Activated CD4-positive, CD25-positive, alpha-beta regulatory T cell treated with anti-CD3 and anti-CD28 coated beads, Interleukin-2, amount 50 U/mL, for 72 hours (primary cell): ENCODE measurements at places on chromosomes 2 and 18.
A peak's percentile ranks its signal among the peaks of the same experiment; 100 is the strongest.

- DNase-seq = no peak
These were observed 40.9 kb upstream of the ATL2 start for GRCh38 chr2:38417745-38418689.

- no peak for DNase-seq
These were observed 107.9 kb upstream of the PARD3B start for GRCh38 chr2:204437408-204437807.

- no peak for DNase-seq
These were observed 82.4 kb downstream of the CTIF start for GRCh38 chr18:48621240-48621639.

DNA sequence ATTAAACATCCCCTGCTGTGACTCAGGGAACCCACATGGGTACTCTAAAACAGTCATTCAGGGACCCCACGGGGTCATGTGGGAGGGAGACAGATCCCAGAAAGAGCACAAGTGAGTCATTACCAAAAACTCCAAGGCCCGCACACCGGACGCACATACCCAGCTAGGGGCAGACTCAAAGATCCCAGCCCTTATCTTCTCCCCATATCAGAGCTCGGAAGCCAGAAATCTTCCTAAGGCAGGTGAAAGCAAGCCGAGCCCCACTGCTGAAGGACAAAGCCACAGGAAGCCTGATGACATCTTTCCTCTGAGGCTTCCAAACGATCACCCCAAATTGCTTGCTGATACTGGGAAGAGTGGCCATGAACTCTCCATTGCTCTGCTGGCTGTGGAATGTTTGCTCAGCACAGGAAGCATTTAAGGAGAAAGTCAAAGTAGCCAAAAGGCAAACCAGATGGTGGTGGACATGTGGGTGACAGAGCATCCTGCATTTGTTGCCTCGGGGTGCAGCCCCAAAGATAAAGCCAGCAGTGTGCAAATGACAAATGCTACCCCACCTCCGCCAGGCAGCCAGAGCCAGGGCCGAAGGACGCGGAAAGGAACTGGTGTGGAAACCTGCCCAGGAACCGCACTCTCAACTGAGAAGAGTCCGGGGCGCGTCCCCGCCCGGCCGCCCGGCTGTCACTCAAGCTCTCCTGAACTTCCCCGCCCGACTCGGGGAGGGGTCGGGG lies 784 bp downstream of the ACTR1B start:
- peak; percentile 73 for DNase-seq

DNA sequence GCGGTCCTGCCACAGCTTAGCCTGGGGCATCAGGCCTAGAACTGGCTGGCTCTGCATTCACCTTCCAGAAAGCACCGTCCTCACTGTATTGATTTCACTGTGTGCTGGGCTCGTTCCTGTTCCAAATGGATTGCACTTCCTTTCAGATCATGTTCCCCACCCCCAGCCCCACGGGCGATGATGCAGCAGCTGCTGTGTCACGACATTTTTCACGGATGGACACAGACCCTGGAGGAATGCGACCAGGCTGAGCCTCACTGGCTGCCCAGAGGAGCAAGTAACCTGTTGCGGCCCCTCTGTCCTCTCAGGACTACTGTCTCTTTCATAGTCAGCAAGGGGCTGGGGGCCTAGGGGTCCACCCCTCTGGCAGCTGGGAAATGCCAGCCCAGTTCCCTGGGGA lies 50.3 kb downstream of the CAPN13 start:
- no peak for DNase-seq

DNA sequence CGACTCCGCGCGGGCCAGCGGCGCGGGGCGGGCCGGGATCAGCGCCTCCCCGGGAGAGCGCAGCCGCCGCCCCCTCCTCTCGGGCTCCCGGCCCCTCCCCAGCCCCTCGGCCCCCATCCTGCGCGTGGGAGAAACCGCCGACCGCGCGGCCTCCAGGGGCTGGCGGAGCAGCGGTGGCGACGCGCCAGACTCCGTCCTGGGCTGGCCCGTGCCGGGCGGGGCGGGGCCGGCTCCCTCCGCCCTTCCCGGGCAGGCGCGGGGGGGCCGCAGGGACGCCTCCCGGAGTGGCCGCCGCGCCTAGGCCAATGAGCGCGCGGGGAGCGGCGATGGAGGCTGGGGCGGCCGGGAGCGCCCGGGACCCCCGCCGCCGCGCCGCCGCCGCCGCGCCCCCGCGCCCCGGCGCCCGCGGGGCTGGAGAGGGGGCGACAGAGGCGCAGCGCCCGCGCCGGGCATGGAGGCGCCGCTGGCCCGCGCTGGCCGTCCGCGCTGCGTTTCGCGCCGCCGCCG lies 49.1 kb downstream of the KCNIP3 start:
- DNase-seq = no peak
